Activated T-helper 2 cell treated with anti-CD3 and anti-CD28 coated beads, Interferon-gamma antibody, Interleukin-2, Interleukin-4, amounts not matched to agents 10 μg/mL and 5 μg/mL and 100 μg/mL, durations not matched to agents 14 hours and 24 hours and 36 hours (primary cell): ENCODE measurements at places on chromosomes 13 and 19. TPM values are rescaled to one million over a fixed set of nuclear protein-coding genes. Genes with fewer than 3 reads are reported as not detected.

The TLE6 gene
- total RNA-seq: 1.4 and 1.5 TPM in 2 replicates

The IGSF23 gene
- total RNA-seq: not detected in 2 replicates

The CD22 gene
- 4.0 and 5.5 TPM in 2 replicates for total RNA-seq

The ZBTB32 gene
- 231 and 234 TPM in 2 replicates for total RNA-seq

The GPR12 gene
- not detected in 2 replicates for total RNA-seq

DNA sequence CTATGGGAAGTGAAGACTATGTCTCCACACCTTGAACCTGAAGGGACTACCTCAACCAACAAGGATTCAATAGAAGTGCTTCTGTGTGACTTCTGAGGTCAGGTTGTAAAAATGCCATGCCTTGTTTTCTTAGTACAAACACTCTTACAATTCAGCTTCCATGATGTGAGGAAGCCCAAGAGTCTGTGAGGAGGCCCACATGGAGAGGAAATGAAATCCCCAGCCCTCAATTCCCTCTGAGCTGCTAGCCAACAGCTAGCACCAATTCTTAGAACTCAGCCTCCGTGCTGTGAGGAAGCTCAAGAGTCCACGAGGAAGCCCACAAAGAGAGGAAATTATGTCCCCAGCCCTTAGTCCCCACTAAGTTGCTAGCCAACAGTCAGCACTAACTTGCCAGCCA lies 12.6 kb upstream of the LMTK3 start:
- H3K4me1 ChIP-seq: no peaks in the 10 kb centered on the region
- no peak overlapping the region for H3K27ac ChIP-seq
- H3K4me3 ChIP-seq: no peak overlapping the region
- no peak for DNase-seq

GRCh38 chr19:33193865-33194362 lies at the start of gene LRP3:
TSS of gene LRP3 (plus strand) at chr19:33194330. CDS start at chr19:33194786, 456 bp downstream.
- no peaks in the 10 kb centered on the region for H3K4me1 ChIP-seq
- no peak within 1 kb of the TSS for H3K27ac ChIP-seq
- H3K4me3 ChIP-seq: peak within 1 kb of the TSS; percentile 26
- H3K27me3 ChIP-seq: peaks cover 42% of the 10 kb centered on the region

DNA sequence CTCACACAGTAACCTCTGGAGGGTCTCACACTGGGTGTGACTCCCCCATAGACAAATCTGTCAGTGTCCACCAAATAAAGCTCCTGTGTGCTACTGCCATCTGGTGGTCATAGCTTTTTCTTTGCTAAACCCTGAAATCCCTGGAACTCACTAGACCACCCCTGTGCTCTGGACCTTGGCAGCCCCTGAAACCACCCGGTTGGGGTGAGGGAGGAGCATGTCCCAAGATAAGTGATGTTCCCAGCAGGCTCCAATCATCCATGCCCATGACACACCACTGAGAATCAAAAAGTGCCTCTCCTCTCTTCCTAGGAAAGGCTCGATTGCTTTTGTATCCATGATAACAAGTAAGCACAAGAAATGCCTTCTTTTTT lies 6.5 kb upstream of the HSD17B14 start:
- no peaks in the 10 kb centered on the region for H3K4me1 ChIP-seq
- peak; percentile 24 for DNase-seq
- peaks cover under 1% of the 10 kb centered on the region for H3K27me3 ChIP-seq
- no peaks in the 10 kb centered on the region for H3K36me3 ChIP-seq
- no peak overlapping the region for H3K27ac ChIP-seq
- H3K4me3 ChIP-seq: no peak overlapping the region

DNA sequence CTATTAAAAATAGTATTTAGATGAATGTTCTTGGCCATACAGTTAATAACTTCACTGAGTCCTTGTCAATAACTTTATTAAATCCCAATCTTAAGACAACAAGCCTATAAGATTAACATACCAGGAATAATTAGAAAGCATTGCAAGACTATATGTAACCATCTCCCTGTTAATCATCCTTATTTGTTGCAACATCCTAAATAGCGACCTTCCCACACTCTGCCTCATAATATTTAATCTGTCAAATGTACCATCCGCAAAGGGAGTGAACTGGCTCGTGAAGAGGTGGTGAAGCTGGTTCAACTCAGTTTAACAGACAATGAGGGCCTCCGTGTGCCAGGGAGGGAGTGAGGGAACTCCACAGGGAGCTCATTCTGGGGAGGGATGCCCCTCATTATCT lies 33.9 kb downstream of the KL start:
- no peaks in the 10 kb centered on the region for H3K36me3 ChIP-seq
- no peaks in the 10 kb centered on the region for H3K4me1 ChIP-seq
- DNase-seq: no peak

DNA sequence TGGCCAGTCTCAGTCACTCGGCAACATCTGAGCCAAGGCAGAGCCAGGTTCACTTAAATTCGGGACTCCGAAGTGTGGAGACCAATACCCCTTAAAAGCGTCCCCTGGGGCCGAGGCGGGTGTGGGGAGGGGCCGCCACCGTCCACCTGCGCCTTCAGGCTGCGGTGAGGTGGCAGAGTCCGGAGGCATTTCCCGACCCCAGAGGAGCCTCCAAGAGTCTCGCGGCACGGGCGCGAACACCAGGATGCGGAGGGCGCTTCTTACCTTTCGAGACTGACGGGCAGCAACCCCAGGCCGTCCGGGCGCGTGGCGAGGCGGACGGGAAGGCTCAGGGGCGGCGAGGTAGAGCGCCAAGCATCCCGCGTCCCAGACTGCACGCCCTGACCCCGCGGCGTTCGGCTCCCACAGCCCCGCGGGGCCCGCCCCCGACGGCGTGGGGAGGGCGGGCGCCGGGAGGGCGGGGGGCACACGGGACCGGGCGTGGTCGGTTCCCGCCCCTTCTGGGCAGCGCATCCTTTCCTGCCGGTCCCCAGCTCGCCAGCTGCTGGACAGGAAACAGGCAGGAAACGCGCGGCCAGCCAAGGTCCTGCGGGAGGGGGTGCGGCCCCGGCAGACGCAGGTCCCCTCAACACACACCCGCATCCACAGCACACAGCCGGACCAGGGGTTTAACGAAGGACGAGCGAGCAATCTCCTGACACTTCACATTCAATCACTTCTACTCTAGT lies at the start of gene THSD1:
Gene THSD1, minus strand, starts transcription at position 406 of the 728 bp plus-strand sequence. CDS start 3,572 bp downstream, outside the sequence.
- peaks cover 25% of the 10 kb centered on the region for H3K27me3 ChIP-seq
- H3K4me3 ChIP-seq: peak within 1 kb of the TSS; percentile 66
- peaks cover 14% of the 10 kb centered on the region for H3K4me1 ChIP-seq
- DNase-seq: no peak

DNA sequence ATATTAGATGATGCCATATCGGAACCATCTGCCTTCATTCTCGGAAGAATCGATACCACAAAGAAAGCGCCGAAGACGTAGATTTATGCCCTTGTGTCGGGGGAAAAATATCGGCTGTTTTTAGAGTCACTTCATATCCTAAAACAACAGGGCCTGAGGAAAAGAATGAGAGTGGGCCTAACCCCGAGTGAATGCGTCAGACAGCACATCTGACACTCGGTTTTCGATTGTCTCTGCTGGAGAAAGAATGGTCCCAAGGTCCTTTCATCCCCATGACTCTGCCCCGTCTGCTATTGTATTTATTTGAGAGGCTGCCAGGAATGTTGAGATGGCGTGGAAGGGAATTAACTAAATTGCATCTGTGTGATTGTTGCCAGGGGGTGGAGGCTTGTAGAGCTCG lies 46.1 kb downstream of the CHST8 start:
- H3K27ac ChIP-seq: no peak overlapping the region
- H3K27me3 ChIP-seq: no peaks in the 10 kb centered on the region
- no peaks in the 10 kb centered on the region for H3K36me3 ChIP-seq
- no peak overlapping the region for H3K4me3 ChIP-seq
- DNase-seq: no peak

DNA sequence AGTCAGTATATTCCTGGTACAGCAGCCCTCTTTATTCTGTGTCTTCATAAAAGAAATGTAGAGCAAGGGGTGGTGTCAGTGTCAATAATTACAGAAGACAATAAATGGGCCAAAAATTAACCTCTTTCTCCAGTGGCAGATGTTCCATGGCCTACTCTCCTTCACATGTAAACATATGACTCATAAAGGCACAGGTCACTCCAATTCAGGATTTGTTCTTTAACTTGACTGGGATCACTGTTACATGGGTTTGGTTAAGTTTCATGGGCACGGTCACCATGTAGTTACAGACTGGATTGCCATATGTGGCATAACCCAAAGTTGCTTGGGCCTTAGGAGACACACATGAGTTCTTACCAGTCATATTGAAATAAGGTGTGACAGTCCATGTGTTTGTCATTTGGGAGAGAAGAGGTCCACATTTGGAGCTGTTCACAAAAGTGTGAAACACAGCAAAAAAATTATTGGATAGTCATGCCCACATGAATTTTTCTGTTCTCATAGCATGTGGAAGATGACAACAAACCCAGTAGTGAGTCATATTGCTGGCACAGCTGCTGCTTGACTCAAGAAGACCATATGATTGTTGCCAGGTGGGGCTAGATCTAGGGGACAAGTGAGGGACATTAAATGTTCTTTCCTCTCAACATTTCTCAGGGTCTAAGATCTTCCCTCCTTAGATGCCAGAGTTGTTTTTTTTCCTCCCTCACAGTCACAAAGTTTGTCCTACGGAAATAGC lies 68.1 kb upstream of the HTR2A start:
- no peak overlapping the region for H3K4me3 ChIP-seq
- H3K27me3 ChIP-seq: no peaks in the 10 kb centered on the region
- H3K4me1 ChIP-seq: no peaks in the 10 kb centered on the region
- H3K27ac ChIP-seq: no peak overlapping the region

DNA sequence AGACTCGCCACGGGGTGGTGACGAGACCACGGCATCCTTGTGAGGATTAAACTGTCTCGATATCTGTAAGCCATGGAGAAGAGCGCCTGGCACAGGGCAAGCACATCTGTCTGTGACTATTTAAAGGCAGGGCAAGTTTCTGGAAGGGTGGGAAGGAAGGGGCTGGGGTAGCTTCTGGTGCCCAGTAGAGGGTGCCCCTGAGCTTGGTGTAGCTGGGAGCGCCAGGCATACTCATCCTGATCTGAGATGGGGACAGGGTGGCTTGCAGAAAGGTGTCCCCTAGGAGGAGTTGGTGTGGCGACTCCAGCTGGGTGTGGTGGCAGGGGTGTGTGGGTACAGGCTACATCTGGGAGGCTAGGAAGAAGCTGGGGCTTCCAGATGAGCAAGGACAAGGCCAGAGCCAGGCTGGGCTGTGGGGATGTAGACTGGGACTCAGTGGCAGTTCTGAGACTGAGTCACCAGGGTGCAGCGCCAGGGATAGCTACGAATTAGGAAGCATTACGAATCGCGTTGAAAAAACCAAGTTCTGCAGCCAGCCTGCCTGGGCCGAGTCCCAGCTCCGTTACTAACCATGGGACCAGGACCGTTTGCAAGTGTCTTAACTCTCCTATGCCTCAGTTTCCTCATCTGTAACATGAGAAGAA lies 23.1 kb upstream of the ASPDH start:
- H3K27ac ChIP-seq: no peak overlapping the region
- no peak overlapping the region for H3K4me3 ChIP-seq
- no peaks in the 10 kb centered on the region for H3K36me3 ChIP-seq
- DNase-seq: no peak

DNA sequence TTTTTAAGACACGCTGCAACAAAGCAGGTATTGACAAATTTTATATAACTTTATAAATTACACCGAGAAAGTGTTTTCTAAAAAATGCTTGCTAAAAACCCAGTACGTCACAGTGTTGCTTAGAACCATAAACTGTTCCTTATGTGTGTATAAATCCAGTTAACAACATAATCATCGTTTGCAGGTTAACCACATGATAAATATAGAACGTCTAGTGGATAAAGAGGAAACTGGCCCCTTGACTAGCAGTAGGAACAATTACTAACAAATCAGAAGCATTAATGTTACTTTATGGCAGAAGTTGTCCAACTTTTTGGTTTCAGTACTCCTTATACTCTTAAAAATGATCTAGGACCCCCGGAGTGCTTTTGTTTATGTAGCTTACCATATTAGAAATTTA lies 1.2 kb downstream of the BRCA2 start:
- H3K4me3 ChIP-seq: peak overlapping the region; percentile 96
- H3K27me3 ChIP-seq: no peaks in the 10 kb centered on the region
- peaks cover 31% of the 10 kb centered on the region for H3K36me3 ChIP-seq
- H3K4me1 ChIP-seq: peaks cover 35% of the 10 kb centered on the region

GRCh38 chr13:48631441-48631840 lies 22.3 kb upstream of the CYSLTR2 start:
- DNase-seq: no peak
- peaks cover 2% of the 10 kb centered on the region for H3K4me1 ChIP-seq
- peaks cover 4% of the 10 kb centered on the region for H3K27me3 ChIP-seq
- H3K36me3 ChIP-seq: no peaks in the 10 kb centered on the region
- no peak overlapping the region for H3K4me3 ChIP-seq
